NCI-H1694 treated with DMSO at 0.1 percent for 48 hours (cell line): ENCODE measurements at places on chromosomes 4 and X.

- DNase-seq, result no peak
Measured at GRCh38 chr4:56289934-56290333, 97.4 kb downstream of the AASDH start.

DNA sequence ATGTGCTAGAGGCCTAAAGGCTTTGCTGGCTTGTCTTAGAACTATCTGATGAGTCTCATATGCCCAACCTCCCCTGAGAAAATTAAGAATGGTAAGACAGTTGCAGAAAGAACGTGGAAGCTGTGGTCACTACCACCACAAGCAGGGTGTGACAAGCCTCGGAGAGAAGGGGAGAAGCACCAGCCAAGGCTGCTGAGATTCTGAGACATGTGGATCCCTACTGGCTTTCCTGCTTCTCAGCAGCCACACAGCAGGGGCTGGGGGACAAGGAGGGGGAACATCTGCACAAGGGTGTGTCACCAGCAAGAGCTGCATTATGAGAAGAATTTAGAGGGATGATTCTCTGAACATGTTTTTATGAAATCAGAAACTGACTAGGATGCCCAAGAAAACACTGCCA, 19.4 kb downstream of the TAPT1 start:
- DNase-seq, result no peak

DNA sequence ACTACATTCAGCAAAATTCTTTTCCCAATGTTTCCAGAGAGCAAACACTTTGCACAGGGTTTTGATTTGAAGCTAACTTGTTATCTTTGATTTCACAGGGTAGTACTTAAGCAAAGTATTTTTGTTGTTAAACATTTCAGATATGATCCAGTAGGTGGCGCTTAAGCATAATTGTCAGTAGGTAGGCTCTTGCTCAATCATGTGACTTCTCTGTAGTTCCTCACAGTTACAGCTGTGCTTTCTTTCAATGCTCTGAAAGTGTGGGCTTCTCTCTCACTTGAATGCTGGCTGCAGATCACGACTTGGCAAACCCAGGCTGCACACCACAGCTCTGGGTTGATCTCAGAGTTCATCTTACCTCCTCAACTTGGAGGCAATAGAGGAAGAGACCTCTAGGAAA, 1016.5 kb downstream of the SH3BGRL start:
- DNase-seq, result peak; percentile 22

- DNase-seq, result no peak
Measured at GRCh38 chr4:60117726-60118323, 1082.3 kb upstream of the ADGRL3 start.

GRCh38 chr4:22573198-22573597, 57.3 kb upstream of the ADGRA3 start:
- no peak for DNase-seq

DNA sequence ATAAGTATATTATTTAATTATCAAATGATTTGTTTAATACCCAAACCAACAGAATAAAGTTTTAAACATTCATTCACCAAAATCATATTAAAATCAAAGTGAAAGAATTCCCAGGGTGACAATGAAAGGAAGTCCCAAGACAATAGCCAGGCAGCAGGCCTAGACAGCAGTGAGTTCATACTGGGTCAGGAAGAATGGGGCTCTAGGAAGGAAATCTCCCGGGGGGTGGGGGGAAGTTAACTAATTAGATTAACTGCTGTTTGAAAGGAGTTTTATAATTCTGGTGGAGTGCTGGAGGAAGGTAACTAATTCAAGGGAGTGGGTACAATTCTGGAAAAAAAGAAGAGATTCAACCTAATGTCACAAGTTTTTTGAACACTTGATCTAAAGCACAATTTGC, 104.1 kb downstream of the ZAR1 start:
- DNase-seq, result no peak

- no peak for DNase-seq
Measured at GRCh38 chrX:30572004-30572403, 5.6 kb downstream of the TASL start.

DNA sequence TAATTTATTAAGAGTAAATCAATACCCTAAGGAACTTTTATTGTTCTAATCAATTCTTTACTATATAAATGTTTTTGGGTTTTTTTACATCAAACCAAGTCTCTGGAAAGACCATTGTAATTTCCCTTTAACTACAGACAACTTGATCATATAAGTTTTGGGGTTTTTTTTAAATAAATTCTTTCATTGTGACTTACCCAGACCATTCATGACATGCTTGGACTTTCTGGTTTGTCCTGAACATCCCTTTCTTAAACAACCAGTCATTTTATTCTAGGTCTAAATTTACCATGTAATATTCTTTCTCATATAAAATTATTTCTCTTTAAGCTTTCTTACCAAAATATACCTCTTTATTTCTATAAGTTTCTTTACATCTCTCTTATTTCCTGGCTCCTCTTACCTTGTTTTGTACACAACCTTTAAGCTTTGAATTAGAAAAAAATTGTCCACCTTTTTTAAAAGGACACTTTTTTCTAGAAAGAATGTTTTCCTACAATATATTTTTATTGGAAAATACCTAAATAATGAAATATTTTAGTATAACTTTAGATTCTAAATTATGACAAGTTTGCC, 8.4 kb downstream of the CNGA1 start:
- DNase-seq, result no peak

GRCh38 chrX:41090568-41091238, 5.5 kb downstream of the USP9X start:
- no peak for DNase-seq

DNA sequence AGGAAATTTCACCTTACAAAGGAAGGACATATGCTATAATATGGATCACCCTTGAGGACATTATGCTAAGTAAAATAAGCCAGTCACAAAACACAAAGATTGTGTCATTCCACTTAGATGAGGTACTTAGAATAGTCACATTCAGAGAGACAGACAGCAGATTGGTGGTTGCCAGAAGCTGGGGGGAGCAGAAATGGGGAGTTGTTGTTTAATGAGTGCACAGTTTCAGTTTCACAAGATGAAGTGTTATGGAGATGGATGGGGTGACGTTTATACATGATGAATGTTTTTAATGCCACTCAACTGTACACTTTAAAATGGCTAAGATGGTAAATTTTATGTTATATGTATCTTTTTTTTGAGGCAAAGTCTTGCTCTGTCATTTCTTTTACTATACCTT, 14.8 kb upstream of the SPON2 start:
- DNase-seq, result peak; percentile 16

DNA sequence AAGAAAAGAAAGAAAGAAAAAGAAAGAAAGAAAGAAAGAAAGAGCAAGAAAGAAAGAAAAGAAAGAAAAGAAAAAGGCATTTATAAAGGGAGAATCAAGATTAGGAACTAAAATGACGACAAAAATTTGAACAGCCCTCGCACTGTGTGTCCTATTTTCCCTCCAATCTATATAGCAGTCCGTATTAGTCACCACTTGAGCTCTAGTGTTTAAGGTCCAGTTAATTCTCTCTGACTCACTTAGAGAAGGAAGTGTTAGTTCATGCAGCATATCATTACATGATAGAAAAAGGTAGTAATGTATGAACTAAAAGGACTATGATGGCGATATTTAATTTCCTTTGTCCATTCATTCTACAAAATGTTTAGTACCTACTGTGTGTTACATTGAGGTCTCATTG, 122.7 kb downstream of the CBLL2 start:
- DNase-seq, result no peak

GRCh38 chr4:7124689-7125442, 57.0 kb upstream of the GRPEL1 start:
- peak; percentile 55 for DNase-seq

DNA sequence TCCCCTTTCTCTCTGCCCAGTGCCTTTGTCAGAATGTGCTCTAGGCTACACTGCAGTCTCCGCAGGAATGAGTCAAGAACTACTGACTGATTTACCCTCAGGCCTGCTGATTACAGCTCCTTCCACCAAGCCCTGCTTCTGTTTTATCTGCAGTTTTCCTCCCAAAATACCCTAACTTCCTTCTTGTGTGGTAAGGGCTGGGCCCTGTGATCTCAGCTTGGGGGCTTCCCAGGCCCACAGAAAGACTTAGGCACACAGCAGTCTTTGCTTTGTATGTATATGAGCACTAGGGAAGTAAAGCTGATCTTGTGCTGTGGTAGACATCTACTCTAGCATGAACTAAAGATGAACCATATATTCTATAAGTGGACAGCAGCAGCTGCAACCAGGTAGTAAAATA, 18.8 kb downstream of the PAK3 start:
- no peak for DNase-seq

GRCh38 chr4:141215030-141215429, 5.7 kb upstream of the ZNF330 start:
- DNase-seq, result no peak

DNA sequence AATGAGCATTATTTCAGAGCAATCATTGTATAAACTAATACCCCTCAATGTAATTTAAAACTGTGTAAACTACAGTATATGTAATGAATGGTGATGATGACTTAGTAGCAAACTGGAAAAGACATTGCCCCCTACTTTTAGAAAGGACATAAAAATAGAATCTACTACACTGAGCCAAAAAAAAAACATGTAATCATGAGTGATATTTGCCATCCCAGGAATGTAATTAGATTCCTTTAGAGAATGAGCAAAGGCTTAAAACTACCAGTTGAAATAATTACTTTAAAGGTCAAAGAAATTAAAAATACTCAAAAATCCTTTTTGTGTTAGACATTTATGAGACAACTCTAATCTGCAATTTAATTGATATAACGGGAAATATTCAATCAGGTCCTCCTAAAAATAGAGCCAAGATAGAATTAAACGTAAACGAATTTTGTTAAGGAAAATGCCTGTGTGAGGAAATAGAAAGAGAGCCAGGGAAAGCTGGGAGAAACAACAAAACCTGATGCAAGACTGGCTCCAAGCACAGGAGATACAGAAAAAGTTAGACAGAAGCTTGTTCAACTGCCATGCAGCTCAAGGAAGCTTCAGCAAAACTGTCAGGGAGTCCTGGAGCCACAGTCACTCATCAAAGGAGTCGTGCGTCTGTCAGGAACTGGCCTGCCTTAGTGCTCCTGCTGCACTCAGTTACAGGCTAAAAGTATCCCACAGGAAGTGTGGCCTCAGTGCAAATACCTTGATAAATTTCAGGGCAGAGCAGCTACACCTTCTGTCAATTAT, 655.7 kb upstream of the INTU start:
- no peak for DNase-seq

DNA sequence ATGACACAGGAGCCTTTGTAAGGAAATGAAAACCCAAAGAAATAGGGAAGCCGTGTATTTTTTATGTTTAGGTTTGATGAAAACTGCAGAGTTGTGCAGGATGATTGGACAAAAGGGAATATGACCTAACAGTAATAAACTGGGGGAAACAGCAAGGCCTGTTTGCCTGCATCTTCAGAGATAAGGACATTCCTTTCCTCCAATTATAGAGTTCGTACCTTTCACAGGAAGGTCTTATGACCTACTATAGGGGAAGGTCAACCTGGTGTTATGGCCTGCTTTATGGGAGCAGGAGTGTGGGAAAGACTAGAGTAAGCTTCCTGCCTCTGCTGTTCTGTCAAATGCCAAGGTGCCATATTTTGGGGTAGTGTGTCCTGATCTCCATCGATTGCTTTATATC, 42.5 kb downstream of the BBS12 start:
- no peak for DNase-seq
